ENCODE measurements at places on chromosomes 11 and 22. TPM values are rescaled to one million over a fixed set of nuclear protein-coding genes. Genes with fewer than 3 reads are reported as not detected.

The SLC6A5 gene
- total RNA-seq, result not detected

The TEX12 gene
- total RNA-seq, result not detected

The MGAT3 gene
- total RNA-seq, result 4.3 TPM

The WBP2NL gene
- total RNA-seq, result not detected

The KCNQ1 gene
- not detected for total RNA-seq

The SLC22A12 gene
- not detected for total RNA-seq

The KCTD14 gene
- total RNA-seq, result 7.7 TPM

GRCh38 chr11:118917481-118918127, 8.1 kb downstream of the BCL9L start:
- no peak overlapping the region for H3K4me3 ChIP-seq
- peaks cover 82% of the 10 kb centered on the region for H3K4me1 ChIP-seq
- no peaks in the 10 kb centered on the region for H3K27me3 ChIP-seq
- H3K36me3 ChIP-seq, result peaks cover 5% of the 10 kb centered on the region
- H3K27ac ChIP-seq, result peak overlapping the region; percentile 46
- DNase-seq, result no peak

GRCh38 chr11:75563978-75564552, 2.0 kb downstream of the SERPINH1 start:
- H3K36me3 ChIP-seq, result peaks cover 67% of the 10 kb centered on the region
- DNase-seq, result peak; percentile 57
- no peaks in the 10 kb centered on the region for H3K27me3 ChIP-seq
- peak overlapping the region; percentile 94 for H3K27ac ChIP-seq
- H3K4me3 ChIP-seq, result peak overlapping the region; percentile 78

DNA sequence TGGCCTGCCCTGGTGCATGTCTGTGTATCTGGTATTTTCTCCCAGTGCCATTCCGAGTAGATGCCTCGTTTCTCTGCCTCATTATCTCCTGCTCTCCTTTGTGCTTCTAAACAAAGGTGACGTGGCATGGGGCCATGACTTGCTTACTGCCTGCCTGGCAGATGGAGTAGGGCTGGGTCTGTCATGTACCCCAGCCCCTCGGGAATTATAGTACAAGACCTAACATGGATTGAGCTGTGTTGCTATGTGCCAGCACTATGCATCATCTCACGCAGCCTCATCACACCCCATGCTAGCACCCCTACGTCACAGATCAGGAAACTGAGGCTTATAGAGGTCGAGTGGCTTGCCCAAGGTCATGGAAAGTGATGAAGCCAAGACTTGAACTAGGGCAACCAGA, 88.1 kb downstream of the GALNT18 start:
- H3K4me3 ChIP-seq, result no peak overlapping the region
- H3K4me1 ChIP-seq, result no peaks in the 10 kb centered on the region
- H3K27ac ChIP-seq, result no peak overlapping the region
- H3K27me3 ChIP-seq, result no peaks in the 10 kb centered on the region

GRCh38 chr11:77778549-77778948, 42.0 kb downstream of the RSF1 start:
- no peak overlapping the region for H3K27ac ChIP-seq
- no peak overlapping the region for H3K4me3 ChIP-seq
- no peak for DNase-seq
- H3K27me3 ChIP-seq, result no peaks in the 10 kb centered on the region

DNA sequence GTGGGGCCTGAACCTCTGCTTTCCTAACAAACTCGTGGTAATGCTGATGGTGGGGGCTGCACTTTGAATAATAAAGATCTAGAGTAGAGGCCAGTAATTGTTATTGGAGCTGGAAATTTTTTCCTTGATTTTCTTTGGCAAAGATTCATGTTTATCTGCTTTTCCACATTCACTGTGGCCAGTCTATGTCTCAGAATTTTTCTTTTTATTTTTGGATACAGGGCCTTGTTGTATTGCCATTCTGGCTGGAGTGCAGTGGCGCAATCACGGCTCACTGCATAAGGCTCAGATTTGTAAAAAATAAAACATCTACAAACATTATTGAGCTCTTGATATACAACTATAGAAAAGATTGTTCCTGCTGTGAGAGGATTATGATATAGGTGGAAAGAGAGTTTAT, 1.6 kb downstream of the TMEM135 start:
- no peaks in the 10 kb centered on the region for H3K27me3 ChIP-seq
- no peak overlapping the region for H3K4me3 ChIP-seq
- H3K4me1 ChIP-seq, result peaks cover 7% of the 10 kb centered on the region
- DNase-seq, result no peak
- H3K36me3 ChIP-seq, result no peaks in the 10 kb centered on the region

- no peaks in the 10 kb centered on the region for H3K36me3 ChIP-seq
- H3K27ac ChIP-seq, result no peak overlapping the region
- DNase-seq, result peak; percentile 81
- peaks cover 39% of the 10 kb centered on the region for H3K4me1 ChIP-seq
- peak overlapping the region; percentile 40 for H3K4me3 ChIP-seq
These were observed 1.9 kb downstream of the CHRM4 start for GRCh38 chr11:46389450-46390330.

GRCh38 chr22:24833881-24834495, 28.0 kb downstream of the SGSM1 start:
- no peak for DNase-seq
- no peaks in the 10 kb centered on the region for H3K36me3 ChIP-seq
- peaks cover 5% of the 10 kb centered on the region for H3K27me3 ChIP-seq
- H3K4me1 ChIP-seq, result no peaks in the 10 kb centered on the region
- no peak overlapping the region for H3K4me3 ChIP-seq

GRCh38 chr22:48721395-48721669, 1106.3 kb downstream of the BRD1 start:
- H3K27me3 ChIP-seq, result no peaks in the 10 kb centered on the region
- H3K36me3 ChIP-seq, result no peaks in the 10 kb centered on the region
- H3K4me3 ChIP-seq, result no peak overlapping the region
- DNase-seq, result no peak
- no peak overlapping the region for H3K27ac ChIP-seq
- H3K4me1 ChIP-seq, result no peaks in the 10 kb centered on the region

Data from SJSA1 (cell line).